ENCODE measurements at places on chromosomes 6 and 20.

GRCh38 chr6:43493833-43494232 lies 16.3 kb downstream of the LRRC73 start:
- no peak for DNase-seq

DNA sequence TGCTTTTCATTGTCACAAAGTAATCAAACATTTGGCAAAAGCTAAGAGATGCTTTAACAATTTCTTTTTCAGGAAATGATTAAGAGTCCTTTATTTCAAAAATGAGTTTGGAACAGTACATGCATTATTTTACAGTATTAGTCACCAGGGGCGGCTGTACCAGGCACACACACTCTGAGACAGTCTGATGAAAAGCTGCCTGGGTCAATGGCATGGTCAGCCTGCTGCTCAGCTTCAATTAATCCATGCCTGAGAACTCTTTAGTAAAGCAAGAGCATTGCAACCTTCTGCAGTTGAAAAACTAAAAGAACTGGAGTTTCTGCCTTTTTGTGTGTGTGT lies 105.5 kb downstream of the TULP4 start:
- DNase-seq, result peak; percentile 72

DNA sequence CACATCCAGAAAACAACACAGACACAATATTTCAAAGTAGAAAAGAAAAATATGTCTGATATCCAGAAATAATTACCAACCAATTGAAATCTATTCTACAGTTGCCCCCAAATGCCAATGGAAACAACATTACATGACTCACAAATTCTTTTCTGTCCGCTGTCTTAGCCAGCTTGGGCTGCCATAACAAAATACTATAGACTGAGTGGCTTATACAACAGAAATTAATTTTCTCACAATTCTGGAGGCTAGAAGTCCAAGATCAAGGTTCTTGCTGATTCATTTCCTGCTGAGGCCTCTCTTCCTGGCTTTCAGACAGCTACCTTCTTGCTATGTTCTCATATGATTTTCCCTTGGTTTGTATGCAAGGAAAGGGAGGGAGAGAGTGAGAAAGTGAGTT lies 698.1 kb downstream of the DHX35 start:
- DNase-seq, result peak; percentile 67

DNA sequence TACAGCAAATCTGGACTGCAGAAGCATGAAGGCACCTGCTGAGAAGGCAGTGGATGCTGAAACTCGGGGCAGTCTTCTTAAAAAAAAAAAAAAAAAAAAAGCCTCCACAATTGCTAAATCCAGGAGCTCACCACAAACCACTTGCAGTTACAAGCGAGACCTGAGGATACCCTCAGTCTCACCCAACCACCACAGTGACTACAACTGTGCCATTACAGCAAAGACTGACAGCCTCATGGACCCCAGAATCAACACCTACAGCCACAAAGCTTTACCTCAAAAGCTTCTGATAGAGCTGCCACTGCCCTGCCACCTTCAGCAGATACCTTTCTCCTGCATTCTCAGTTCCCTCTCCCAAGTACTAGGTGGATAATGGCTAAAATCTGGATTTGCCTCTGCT lies 9.0 kb downstream of the COL21A1 start:
- DNase-seq, result no peak

- no peak for DNase-seq
Observed at GRCh38 chr20:43917380-43917779, 2.7 kb downstream of the TOX2 start.

DNA sequence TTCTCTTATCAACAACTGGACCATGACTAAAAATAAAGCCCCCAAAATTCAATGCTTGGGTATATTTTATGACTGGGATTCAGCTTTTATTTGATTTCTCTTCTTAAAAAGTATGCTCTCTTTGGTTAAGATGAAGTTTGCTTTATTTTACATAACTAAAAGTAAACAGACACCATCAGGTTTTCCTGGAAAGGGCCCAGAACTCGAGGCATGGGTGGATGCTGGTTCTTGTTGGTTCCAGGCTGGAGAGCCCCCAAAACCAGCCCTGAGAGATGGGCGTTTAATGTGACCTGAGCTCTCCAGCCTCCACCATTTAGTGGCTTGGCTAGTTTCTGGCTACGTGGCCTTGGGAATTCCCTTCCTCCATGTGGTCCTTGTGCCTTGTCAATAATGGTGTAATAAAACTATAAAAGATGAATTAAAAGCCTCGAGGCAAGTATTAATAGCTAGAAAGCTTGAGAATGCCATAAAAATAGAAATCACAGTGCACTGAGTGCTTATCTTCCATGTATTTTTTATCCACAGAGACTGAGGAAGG lies 34.1 kb downstream of the BANF2 start:
- DNase-seq, result no peak

- DNase-seq, result no peak
Observed at GRCh38 chr6:21505574-21505990, 88.0 kb upstream of the SOX4 start.

DNA sequence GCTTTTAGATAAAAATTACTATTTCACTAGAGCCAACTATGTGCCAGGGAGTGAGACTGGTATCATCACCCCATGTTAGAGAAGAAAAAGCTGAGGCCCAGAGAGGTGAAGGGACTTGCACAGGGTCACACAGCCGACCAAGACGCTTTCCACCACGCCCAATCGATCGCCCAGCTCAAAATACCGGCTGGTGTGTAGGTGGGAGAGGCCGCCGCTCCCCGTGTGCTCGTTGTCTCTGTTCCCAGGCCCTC lies 253 bp upstream of the SNPH start:
- peak; percentile 8 for DNase-seq

- DNase-seq, result no peak
Observed at GRCh38 chr6:87534377-87535047, 55.3 kb downstream of the RARS2 start.

GRCh38 chr6:113600551-113601339 lies 256.4 kb upstream of the MARCKS start:
- DNase-seq, result no peak

DNA sequence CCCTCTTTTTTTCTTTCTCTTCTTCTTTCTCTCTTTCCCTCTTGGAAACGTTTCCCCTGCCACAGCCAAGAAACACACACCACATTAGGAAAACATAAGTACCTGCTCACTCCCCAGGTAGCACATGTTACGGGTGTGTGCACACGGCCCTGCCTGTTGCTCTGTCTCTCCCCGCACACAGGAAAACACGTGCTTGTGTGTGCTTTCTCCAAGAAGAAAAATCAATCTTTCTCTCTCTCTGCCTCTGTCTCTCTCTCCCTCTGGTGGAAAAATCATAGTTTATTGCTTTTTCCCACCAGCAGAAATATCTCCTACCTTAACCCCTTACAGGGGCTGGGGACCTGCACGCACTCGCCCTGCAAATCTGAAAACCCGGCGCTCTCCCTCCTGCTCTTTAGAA lies 102.3 kb downstream of the EDN3 start:
- DNase-seq, result no peak

GRCh38 chr6:100456141-100456907 lies 8.4 kb downstream of the SIM1 start:
- DNase-seq, result no peak

GRCh38 chr20:61573415-61574305 lies 321.6 kb downstream of the CDH4 start:
- DNase-seq, result no peak

GRCh38 chr6:47159763-47160162 lies 117.6 kb upstream of the ADGRF1 start:
- no peak for DNase-seq

- peak; percentile 33 for DNase-seq
Observed at GRCh38 chr20:62064770-62065673, 659 bp downstream of the TAF4 start.

- DNase-seq, result no peak
Observed at GRCh38 chr6:161654209-161654608, 380.3 kb upstream of the AGPAT4 start.

DNA sequence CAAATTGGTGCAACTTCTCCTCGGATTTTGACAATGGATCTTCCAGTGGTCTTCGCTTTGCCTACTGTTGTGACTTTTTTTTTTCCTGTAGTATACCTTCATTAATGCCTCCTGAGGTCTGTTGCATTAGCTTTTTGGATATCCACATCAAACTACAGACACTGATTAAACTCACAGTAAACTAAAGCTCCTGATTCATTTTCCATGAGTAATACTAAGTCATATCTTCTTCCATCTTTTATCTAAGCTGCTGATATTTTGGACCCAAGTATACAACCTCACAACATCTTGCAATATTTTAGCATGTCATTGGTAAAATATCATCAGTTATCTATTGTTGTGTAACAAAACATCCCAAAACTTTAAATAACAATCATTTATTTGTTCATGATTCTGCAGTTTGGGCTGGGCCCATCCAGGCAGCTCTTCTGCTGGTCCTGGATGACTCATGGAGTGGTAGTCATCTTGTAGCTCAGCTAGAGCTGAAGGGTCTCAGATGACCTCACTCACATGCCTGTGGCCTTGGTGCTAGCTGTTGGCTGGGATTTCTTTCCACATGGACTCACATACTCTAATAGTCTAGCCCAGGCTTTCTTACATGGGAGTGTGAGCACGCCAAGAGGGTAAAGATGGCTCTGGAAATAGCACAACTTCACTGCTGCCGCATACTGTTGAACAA lies 78.3 kb upstream of the SRSF6 start:
- no peak for DNase-seq

DNA sequence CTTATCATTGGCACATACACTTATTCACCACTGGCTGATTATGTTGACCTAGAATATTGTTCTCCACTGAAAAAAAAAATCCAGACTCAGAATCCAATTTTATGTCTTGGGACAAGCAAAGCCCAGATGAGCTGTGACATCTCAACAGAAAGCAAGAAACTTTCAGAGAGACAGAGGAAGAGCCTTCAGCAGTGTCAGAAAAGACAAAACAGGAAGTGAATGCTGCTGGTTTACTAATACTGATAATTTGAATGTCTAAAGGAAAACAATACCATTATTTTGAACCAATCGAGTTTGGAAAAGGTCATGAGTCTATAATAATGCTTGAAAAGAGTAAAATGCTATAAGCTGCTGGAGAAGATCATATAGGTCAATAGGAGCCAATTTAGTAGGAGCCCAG lies 179.8 kb upstream of the RIMS1 start:
- no peak for DNase-seq

DNA sequence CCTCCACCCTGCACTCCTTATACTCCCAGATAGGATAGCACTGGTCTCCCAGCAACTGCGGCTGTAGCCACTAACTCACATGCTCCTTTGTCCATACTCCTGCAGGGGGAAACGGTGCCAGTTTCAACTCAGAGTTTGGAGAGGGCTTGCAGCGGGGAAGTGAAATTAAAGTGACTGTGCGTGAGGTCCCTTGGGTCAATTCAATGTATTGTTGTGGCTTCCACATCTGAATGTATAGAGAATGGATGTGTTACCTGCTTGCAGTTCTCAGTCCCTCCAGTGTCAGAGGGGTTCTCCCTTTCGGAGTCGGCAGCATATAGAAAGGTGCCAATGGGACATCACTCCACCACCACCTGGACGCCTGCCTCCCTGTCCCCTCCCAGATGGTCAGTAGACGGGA lies 93.6 kb upstream of the CNKSR3 start:
- DNase-seq, result no peak

DNA sequence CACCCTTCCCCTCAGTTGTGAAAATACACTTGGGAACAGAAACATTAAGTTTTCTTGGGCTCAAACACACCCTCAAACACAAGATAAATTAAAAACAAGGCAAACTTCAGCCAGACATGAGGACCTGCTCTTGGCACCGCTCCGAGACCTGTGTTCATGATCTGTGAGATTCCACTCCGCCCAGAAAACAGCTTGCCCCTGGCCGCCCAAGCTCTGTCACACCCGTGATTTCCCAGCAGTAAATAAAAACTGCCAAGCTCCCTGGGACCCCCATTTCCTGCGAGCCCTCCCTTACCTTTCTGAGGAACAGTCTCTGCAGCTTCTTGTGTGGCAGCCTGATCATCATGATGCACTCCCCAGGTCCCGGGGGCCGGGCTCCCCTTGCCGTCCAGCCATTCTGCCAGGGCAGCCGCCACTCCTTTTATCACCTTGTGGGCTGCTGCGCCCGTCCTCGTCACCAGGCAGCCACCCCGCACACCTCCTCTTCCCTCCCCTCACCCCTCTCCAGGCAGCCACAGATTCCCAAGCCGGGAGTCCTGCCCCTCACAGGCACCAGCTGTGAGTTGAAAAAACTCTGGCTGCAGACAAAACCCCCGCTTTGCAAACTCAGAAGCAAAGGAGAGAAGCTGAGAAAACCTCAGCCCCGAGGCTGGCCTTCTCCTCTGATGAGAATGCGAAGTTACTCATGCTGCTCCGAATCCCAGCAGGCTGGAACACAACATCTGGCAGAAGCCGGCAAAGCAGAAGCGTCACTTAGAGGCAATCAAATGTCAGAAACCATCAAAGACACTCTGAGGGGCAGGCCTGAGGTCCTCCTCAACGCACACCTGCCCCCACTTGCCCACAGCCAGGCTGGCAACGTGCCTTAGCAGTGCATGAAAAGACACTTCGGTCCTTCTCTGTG lies 130.4 kb upstream of the RPS6KA2 start:
- DNase-seq, result no peak

GRCh38 chr6:103675807-103676406 lies 1183.8 kb downstream of the HACE1 start:
- DNase-seq, result no peak

GRCh38 chr20:51023617-51024155 lies 779 bp upstream of the KCNG1 start:
- no peak for DNase-seq

DNA sequence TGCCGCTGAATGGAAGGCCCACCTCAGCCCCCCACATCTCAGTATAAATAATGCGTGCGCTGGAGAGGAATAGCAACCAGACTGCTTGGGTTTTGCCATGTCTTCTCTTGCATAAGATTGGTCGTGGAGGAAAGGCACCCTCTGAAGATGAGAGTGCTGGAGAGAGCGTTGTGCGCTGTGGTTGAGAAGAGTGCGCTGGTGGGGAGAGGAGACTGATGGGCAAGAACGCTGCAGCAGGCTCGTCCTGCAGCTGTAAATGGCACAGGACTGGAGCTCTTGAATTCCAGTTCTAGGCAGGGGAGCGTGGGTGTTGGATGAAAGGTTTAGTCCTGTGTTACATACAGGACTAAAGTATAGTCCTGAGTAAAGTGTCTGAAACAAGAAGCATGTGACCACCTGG lies 51.5 kb downstream of the RPRD1B start:
- DNase-seq, result no peak

DNA sequence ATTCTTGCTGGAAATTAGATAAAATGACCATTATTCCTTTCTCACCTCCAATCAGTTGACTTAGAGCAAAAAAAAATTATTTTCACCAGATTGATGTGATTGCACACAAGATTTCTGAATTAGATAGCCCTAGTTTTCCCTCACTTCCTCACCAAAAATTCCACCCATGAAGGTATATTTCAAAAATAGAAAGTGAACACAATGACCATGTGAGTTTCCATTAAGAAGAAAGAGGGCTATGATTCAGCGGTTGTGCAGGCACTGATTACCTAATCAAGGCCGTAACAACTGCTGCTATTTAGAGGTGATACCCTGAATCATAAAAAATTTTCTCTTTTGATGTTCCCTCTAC lies 19.5 kb upstream of the RALGAPA2 start:
- peak; percentile 95 for DNase-seq
